ENCODE measurements at places on chromosomes 11 and 22.

DNA sequence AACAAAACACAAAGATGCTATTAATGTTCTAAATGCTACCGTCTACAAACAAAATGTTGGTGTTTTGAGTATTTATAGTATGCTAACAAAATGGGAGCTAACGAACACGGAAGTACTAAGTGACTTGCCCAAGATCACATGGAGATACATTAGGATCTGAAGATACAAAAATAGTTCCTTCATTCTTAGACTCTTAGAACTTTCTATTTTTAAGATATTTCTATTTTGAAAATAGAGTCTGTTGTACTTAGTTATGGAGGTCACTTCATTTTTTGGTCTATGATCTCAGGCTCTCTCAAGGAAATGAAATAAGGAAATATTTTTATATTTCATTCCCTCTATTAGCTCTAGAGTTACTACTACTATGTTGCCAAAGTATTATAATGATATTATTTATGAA is 64.2 kb downstream of the APOL5 start:
- no peak for DNase-seq

- no peak for DNase-seq
Observed at GRCh38 chr11:83459798-83460197, 173.6 kb upstream of the CCDC90B start.

DNA sequence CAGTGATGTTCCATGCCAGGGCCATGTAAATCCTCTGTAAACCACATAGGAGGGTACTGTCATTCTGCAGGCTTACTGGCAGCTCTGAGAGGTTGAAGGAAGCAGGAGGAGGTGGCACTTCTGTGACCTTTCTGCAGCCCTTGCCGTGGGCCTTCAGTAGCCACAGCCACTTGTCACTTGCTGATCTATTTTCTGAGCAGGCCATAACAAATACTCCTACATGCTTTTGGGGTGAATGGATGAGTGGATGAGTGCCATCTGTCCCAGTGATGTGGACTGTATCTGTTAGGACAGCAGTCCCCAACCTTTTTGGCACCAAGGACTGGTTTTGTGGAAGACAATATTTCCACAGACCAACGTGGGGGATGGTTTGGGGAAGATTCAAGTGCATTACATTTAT is 10.2 kb downstream of the B3GNT6 start:
- no peak for DNase-seq

GRCh38 chr22:32882774-32883530 is 81.4 kb downstream of the TIMP3 start:
- DNase-seq, result no peak

DNA sequence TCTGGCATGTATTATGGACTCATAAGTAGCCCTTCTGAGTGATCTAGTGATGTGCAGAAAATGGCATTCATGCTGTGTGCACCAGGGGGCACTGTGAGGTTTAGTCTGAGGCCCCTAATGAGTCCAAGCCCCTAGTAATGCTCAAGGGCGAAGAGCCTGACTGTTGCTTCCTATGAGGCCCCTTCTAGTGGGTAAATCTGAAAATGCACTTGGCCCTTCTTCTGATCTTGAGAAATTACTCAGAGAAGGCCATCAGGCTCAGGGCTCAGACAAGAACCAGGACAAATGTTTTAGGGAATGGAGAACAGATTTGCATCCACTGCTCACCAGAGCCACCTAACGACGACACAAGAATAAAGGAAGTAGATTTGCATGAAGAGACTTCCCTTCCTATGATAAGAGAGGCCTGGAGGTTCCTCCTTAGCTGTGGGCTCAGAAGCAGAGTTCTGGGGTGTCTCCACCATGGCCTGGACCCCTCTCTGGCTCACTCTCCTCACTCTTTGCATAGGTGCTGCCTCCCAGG is 75.8 kb downstream of the GGTLC2 start:
- peak; percentile 58 for DNase-seq

GRCh38 chr22:44133901-44134571 is 46.7 kb upstream of the PARVG start:
- DNase-seq, result no peak

GRCh38 chr11:46347637-46348311 is 511 bp downstream of the DGKZ start:
- DNase-seq, result peak; percentile 50

DNA sequence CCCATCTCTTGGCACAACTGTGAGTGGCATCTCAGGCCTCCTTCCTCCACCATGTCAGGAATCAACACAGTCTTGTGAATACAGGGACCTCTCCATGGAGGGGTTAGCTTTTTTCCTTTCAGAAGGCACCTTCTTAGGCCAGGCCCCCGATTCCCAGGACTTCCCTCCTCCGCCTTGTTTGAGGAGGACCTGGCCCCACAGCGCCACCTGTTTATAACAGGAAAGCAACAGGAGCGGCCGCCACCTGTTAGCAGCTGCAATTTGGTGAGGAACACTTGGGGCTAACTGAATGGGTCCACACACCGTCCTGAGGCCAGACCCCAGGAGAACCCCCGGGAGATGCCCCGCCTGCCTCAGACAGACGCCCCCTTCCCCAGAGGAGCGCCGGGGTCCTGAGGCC is 3.8 kb upstream of the PKP3 start:
- DNase-seq, result no peak

GRCh38 chr22:42937164-42937843 is 77.6 kb downstream of the PACSIN2 start:
- DNase-seq, result peak; percentile 50

DNA sequence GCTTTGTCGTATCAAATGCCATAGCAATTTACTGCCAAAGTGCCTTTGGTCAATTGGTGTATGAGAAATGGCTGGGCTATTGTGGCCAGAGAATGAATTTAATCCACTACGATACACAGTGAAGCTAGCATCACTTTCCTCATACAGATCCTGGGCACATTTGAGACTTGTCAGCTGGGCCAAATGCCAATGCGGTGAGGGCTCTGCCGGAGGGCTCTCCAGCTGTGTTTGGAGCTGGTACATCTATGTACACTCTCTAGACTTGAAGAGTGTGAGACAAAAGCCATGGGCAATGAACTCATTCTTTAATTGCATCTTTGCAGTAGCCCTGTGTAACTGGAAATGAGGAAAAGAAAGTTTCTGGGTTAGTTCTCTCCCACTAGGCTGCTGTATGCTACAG is 1052.9 kb downstream of the NTM start:
- DNase-seq, result no peak

DNA sequence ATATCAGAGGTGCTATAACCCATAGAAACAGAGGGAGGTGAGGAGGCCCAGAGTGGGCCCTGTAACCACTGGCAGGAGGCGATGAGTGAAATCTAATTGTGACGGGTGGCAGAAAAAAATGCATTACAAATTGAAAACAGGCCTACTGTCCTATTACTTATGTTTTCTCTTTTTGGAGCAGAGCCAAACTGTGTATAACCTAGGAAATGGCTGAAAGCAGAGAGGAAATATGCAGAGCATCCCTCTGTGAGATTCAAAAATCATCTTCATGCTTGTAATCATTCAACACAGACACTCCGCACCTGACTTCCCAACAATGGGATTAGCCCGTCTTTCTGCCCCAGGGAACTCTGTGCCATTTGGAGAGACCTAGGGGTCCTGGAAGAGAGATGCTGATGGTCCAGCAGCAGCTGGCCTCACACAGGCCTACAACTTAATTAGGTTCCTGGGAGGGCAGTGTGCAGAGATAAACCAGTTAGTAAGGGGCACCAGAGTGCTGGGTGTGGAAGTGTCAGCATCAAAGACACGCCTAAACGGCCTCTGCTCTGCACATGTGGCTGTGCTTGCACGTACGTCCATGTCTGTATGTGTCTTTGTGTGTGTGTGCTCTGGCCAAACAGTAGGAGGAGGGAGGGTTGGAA is 41.8 kb downstream of the MAP6 start:
- DNase-seq, result no peak

DNA sequence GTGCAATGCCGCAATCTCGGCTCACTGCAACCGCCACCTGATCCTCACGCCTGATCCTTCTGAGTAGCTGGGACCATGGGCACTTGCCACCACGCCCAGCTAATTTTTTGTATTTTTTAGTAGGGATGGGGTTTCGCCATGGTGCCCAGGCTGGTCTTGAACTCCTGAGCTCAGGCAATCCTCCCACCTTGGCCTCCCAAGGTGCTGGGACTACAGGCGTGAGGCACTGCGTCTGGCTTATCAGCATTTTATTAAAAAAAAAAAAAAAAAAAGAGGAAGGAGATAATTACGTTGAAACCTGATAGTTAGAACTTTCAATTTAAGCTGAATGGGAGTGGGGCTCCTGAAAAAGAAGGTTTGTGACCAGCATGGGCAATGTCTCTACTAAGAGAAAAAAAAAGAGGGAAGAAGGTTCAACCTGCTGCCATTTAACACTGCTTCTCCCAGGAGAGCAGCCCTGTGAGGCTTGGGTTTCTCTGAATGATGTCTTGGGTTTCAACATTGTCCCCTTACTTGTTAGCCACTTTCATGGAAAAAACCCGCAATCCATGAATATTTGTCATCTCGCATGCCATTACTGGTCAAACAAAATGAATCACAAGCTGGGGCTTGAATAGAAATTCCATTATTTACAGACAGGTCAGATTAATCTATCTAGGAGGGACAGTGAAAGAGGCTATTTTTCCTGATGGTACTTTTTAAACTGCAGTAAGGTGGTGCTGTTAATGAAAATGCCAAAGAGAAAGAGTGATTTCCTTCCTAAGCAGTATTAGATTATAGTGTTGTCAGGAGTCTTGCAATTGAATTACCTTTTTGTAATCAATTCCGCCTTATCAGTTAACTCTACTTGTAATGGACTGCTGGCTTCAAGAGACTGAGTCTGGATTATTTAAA is 72.5 kb downstream of the PACS1 start:
- DNase-seq, result no peak

DNA sequence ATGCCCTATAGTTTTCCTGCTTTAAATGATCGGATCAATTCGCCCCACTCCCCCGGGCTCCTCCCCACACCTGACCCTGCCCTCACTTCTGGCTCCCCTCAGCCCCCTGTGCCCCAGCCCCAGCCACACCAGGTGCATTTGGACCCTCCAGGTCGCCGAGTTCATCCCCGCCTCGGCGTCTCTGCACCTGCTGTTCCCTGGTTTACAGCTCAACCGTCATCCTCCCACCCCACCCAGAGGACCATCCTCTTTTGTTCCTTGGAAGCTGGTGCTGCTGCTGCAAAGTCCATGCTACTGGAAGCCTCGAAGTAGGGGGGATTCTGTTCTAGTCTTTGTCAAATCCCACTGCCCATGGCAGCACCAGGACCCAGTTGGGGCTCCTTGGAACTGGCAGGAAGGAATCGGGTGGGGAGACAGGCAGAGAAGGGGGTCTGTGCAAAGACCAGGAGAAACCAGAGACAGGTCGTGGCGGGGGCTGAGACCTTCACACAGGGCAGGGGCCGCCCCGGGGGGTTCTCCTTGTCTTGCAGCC is 4.5 kb upstream of the MUC5B start:
- no peak for DNase-seq

GRCh38 chr22:50399751-50400331 is 56.7 kb downstream of the PPP6R2 start:
- peak; percentile 30 for DNase-seq

DNA sequence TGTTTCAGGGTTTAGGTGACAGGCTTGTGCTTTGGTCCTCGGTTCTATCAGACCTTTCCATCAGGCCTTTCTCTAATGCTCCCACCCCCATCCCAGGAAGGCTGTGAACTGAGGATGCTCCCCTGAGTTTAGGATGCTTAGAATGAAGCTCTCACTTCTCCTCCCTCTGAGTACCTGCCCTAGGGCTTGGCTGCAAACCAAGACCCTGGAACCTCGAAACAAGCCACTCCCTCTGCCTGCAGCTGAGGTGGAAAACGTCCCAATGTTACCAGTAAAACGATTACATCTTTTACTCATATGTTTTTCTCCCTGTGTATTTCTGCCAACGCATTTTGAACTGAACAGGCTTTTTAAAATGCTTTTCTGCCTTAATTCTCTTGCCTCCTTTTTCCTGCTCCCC is 54.5 kb upstream of the BMAL1 start:
- DNase-seq, result no peak

DNA sequence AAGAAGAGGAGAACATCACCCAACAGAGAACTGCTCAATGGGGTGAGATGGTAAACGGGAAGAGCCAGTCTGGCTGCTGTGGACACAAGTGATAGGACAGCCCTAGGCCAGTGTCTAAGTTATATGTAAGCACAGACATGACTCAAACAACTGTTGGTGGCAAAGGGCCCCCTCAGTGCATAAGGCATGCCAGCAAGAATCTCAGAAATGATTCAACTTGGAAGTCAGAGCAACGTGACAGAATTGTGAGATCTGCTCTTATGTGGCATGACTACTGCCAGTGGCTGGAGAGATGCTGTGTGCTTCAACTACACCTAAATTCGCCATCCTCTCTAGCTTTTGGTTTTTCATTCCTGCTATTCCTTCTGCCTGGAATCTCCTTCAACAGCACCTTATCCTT is 7.4 kb downstream of the SLN start:
- no peak for DNase-seq
